ENCODE measurements at places on chromosomes 3 and 15.

- no peak for DNase-seq
Observed at GRCh38 chr3:9021271-9022009, 58.2 kb upstream of the RAD18 start.

DNA sequence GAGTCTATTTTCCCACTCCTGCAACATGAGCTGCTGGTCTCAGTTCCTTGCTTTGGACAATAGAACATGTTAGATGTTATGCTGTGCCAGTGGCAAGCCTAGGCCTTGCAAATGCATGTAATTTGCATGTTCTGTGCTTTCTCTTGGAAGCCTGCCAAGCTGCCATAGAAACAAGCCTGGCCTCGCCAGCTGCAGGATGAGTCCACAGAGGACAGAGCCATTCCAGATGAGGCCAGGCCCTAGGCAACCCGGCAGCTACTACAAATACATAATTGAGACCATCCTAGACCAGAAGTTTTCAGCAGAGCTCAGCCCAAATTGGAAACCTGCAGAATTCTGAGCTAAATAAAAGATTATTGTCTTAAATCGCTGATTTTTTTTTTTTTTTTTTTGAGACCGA lies 39.6 kb downstream of the TRIM69 start:
- no peak for DNase-seq

- DNase-seq: no peak
Observed at GRCh38 chr3:116669576-116669975, 40.0 kb upstream of the TUSC7 start.

GRCh38 chr15:71757741-71758530 lies 52.4 kb upstream of the NR2E3 start:
- DNase-seq: no peak

GRCh38 chr3:69306239-69307185 lies 79.4 kb downstream of the FRMD4B start:
- DNase-seq: peak; percentile 38

DNA sequence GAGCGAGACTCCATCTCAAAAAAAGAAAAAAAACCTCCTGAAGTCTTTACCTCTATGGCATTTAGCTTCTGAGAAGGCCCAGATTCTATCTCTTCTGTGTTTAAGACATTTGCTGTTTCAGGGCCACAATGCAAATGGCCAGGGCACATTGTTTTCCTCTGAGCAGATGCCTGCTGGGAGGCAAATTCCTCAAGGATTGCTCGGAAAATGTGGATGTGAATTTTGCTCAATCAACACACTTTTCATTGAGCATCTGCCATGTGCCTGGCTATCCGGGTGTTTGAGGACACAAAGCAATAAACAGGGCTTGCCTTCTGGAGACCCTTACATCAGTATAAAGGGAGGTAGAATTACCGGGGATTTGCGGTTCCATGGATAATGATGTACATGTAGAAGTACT lies 20.0 kb downstream of the TRIM71 start:
- DNase-seq: no peak

DNA sequence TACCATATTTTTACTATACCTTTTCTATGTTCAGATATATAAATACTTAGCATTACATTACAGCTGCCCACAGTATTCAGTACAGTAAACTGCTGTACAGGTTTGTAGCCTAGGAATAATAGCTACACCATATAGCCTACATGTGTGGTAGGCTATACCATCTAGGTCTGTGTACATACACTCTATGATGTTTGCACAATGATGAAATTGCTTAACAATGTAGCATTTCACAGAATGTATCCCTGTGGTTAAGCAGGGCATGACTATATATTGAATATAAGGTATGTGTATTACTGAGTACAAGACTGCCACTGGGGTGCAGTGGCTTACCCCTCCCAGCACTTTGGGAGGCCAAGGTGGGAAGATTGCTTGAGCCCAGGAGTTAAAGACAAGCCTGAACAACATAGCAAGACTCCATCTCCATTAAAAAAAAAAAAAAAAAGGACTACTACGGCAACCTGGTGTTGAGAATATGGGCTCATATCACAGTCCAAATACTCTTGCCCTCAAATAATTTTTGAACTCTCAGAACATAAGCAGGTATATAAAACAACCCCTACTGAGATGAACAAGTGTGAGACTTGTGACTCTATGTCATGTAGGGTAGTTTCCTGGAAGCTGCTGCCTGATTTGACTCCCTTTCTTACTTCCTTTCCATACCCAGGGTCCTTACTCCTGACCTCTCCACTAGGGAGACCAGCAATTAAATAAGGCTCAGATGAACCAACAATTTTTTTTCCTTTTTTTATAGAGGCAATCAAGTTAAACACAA lies 4.8 kb downstream of the PPP1R14D start:
- no peak for DNase-seq

DNA sequence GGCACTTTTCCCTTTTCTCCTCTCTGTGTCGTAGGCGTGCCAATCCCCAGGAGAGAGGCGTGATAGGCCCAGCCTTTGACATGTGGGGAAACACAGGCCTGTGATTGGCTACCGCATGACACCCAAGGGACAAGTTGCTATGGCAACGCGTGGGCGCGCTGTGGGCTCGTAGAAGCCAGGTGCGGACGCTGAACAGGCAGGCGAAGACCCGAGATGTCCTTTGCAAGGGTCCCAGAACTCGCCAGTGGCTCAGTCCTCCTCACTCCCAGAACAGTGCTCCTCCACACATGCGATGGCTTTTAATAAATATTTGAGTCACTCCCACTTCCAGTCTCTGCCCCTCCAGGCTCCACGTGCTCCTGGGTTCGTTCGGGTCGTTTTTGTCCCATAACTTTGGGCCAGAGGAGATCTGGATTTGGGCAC lies 4.2 kb downstream of the SLC51B start:
- DNase-seq: peak; percentile 76

GRCh38 chr3:182149594-182149993 lies 437.9 kb downstream of the SOX2 start:
- DNase-seq: no peak

- no peak for DNase-seq
Observed at GRCh38 chr3:23324745-23325144, 121.6 kb downstream of the UBE2E2 start.

DNA sequence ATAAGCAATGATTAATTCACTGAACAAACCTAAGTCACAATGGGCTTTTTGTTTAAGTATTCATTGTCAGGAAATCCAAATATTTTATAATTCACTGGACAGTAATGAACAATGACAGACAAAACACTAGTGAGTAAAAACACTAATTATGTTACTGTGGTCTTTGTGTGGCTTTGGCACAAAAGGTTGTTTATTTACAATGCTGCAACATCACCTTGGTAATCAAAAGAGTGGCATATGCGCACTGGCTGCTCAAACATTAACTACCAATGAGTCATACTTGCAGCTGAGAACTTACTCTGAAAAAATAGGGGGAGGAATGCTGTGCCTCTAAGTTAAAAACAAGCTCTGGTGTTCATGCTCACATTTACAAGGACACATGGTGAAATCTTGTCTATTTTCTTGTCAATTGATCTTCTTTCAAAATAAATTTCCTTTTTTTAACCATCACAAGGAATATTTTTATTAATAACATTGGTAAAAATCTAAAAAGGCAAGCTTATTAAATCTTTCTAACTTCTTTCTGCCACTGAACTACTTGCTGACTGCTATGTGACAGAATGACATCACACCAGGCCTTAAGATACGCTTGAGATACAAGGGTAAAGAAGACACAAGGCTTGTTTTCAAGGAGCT lies 85.2 kb upstream of the PPIB start:
- no peak for DNase-seq

GRCh38 chr15:75420698-75421097 lies 30.8 kb downstream of the SIN3A start:
- no peak for DNase-seq

- DNase-seq: no peak
Observed at GRCh38 chr3:4533489-4534443, 40.6 kb downstream of the ITPR1 start.

DNA sequence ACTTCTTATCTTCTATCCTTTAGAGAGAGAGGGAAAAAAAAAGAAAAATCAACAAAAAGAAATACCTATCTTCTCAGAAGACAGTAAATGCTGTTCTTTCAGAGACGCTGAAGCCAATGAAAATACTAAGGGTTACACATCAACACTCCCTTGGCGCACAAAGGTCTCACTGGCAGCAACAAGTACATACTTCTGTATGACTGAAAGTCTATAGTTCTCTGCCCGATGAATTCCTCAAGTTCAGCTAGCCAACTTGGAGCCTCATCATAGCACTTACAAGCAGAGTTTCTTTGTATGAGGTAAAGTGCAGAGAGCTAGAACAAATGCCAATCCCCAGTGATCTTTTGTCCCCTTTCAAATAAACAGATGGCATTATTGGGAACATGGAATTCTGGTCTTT lies 62.7 kb downstream of the CPNE4 start:
- DNase-seq: no peak

- no peak for DNase-seq
Observed at GRCh38 chr3:19065027-19065426, 83.3 kb upstream of the KCNH8 start.

DNA sequence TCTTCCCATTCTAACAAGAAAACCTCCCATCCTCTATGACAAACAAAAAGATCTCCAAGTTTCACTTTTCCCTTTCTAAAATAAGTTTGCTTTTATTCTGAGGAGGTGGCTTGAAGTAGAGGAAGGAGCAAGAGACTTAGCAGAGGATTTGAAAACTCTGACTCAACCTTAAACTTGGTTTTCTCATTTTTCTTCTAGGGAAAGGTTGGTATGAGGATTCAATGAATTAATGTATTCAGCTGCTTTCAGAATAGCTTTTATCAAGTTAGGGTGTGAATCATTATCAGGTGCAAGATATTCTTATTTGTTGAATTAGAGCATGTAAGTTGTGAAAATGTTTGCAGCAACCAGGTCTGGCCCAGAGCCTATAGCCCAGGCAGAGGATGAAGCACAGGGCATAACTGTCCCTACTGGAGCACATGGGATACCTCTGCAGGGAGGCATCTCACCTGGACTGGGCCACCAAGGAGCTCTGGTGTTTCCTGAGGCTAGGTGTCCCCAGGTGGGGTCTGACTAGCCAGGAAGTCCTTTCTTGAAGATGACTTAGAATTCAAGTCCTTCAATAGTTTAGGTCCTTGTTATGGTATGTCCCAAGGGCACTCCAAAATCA lies 42.3 kb downstream of the SATB1 start:
- DNase-seq: no peak

DNA sequence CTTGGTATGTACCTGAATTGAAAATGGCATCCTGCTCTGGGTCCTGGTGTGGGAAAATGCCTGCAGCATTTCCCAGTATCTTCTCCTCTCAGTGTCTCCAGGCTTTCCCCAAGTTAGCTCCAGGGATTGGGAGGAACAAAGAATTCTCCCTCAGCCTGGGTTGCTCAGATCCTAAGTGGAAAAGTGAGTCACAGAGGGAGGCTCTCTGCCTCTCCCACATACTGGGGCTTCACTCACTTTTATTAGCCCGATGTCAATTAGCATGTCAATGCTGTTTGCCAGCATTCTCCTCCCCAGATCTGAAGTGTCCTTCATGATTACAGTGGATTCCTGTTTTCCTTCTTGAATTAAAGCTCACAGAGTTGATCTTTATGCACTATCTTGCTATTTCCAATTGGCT lies 655.0 kb downstream of the EPHA3 start:
- DNase-seq: no peak

DNA sequence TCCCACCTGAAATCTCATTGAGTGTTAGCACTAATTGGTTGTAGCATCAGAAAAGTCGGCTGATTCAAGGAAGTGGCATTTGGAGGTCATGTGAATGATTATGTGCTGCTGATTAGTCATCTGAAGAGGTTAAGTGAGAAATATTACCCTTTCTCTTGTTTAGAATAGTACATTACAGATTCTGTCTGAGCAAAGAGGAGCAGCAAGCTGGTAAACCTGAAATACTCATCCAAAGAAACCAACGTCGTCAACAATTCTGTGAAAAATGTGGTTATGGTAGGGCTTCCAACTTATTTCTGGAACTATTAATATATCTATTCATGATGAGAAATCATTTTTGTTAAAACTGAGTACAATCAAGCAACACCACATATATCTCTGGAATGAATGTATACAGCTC lies 1024.9 kb downstream of the TUSC7 start:
- no peak for DNase-seq

DNA sequence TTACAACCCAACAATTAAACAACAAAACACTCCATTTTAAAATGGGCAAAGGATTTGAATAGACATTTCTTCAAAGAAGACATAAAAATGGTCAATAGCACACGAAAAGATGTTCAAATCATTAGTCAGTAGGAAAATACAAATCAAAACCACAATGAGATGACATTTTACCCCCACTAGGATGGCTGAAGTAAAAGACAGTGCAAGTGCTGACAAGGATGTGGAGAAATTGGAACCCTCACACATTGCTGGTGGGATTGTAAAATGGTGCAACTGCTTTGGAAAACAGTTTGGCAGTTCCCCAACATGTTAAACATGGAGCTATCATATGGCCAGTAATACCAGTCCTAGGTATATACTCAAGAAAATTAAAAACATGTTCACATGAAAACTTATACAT lies 11.6 kb downstream of the GALNT15 start:
- DNase-seq: no peak
